ENCODE measurements at places on chromosomes 6 and 20. TPM values are rescaled to one million over a fixed set of nuclear protein-coding genes. Genes with fewer than 3 reads are reported as not detected.

The MICB gene
- total RNA-seq: 32.8 TPM

The PAX1 gene
- total RNA-seq: not detected

The ADA gene
- total RNA-seq: 43.7 TPM

The SLC22A23 gene
- total RNA-seq: 0.12 TPM

The CAP2 gene
- not detected for total RNA-seq

The DEK gene
- total RNA-seq: 175 TPM

The FHL5 gene
- total RNA-seq: not detected

The MEP1A gene
- not detected for total RNA-seq

The SLC22A7 gene
- not detected for total RNA-seq

DNA sequence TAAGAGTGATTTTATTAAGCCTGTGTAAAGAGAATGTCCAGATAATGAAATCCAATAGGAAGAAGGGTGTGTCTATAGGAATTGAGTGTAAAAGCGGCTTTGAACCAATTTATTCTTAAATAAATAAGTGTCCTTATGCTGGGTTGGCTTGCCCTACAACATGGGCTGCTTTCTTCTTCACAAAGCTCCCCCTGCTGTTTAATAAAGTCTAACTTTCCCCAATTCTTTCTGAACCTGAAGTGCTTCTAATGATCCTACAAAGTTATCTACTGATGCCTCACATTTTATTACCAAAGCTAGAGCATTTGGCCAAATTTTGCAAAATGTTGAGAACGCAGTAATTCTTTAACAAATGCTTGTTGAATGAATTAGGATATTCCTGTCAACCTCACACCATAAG lies 36.3 kb upstream of the SIRT5 start:
- no peak for DNase-seq
- H3K4me3 ChIP-seq: no peak overlapping the region
- no peaks in the 10 kb centered on the region for H3K36me3 ChIP-seq
- H3K27ac ChIP-seq: no peak overlapping the region
- H3K4me1 ChIP-seq: no peaks in the 10 kb centered on the region

DNA sequence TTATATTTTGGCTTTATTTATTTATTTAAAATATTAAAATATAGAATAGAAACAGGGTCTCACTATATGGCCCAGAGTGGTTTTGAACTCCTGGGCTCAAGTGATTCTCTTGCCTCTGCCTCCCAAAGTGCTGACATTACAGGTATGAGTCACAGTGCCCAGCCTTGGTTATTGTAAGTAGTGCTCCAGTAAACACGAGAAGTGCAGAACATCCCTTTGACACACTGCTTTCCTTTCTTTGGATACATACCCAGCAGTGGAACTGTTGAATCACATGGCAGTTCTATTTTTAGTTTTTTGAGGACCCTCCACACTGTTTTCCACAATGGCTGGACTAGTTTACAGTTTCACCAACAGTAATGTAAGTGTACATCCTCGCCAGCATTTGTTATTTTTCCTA lies 203.9 kb downstream of the PHF3 start:
- H3K27me3 ChIP-seq: no peaks in the 10 kb centered on the region
- no peaks in the 10 kb centered on the region for H3K4me1 ChIP-seq
- no peak overlapping the region for H3K4me3 ChIP-seq
- H3K27ac ChIP-seq: no peak overlapping the region
- DNase-seq: no peak
- no peaks in the 10 kb centered on the region for H3K36me3 ChIP-seq

DNA sequence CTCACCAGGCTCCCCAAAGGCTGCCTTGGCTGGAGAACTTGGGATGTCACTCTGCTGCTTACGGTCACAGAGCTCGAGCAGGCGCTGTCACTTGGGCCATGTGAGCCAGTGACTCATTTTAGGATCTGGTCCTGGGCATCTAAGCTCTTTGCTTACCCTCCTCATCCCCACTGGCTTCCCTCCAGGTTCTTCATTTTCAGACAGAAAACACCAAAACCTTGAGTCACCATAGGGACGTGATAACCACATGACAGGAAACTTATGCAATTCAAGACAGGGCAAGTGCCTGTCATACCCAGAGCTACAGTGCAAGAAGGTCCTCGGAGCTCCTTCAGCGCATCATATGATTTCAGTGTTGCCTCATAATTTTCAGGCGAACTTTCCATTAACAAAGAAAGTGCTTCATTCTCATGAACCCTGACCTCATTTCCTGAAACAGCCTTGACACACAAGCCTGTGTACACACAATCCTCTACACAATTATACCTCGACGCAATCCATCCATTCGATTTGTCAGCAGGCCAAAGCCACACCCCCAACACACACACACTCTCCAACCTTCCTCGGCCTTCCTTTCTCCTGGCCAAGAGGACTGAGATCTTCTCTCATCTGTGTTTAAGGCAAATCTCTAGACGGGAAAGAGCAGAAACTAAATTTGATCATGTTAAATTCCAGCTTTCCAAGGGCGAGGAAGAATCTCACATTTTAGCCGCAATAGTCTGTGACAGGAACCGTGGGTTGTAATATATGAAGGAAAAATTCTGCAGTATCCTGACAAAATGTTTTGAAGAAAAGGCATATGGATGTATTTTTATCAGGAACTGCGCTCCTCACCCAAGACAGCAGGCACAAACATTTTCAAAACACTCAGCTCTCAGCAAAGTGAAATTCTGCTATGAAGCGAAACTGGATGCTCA lies 25.3 kb downstream of the TBC1D7 start:
- no peaks in the 10 kb centered on the region for H3K27me3 ChIP-seq
- H3K27ac ChIP-seq: peak overlapping the region; percentile 79
- peaks cover 47% of the 10 kb centered on the region for H3K36me3 ChIP-seq
- peak overlapping the region; percentile 49 for H3K4me3 ChIP-seq
- DNase-seq: peak; percentile 85
- peaks cover 24% of the 10 kb centered on the region for H3K4me1 ChIP-seq

DNA sequence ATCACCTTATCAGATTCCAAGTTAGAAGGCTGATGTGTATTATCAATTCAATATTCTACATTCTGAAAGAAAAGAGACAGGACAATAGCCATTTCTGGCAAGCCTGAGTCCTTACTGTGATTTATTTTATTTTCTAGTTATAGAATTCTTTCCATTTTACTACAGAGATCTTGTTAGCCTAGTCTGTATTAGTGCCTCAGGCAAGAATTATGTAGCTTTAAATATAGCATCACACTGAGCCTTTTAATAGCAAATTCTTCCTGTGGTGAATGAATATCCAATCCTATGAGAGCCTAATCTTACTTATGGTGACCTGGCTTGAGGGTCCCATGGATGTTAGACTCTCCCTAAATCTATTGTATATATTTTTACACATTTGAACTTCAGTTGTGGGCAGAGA lies 732.8 kb upstream of the CITED2 start:
- H3K36me3 ChIP-seq: no peaks in the 10 kb centered on the region
- H3K27me3 ChIP-seq: no peaks in the 10 kb centered on the region
- no peak for DNase-seq
- no peak overlapping the region for H3K4me3 ChIP-seq

DNA sequence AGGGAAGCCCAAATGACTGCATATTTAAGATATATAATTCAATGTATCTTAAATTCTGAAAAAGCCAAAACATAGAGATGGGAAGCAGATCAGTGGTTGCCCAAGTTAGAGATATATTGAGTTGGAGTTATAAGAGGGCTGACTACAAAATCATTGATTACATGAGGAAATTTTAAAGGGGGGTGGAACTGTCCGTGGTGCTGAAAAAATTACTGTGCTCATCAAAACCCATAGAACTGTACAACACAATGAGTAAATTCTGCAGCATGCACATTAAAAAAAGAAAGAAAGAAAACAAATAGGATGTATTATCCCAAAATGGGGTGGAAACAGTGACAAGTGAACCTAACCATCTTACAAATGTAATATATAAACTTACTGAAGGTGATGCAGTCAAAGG lies 100.9 kb downstream of the FUT9 start:
- peak; percentile 62 for DNase-seq
- H3K4me1 ChIP-seq: no peaks in the 10 kb centered on the region
- no peak overlapping the region for H3K27ac ChIP-seq
- no peaks in the 10 kb centered on the region for H3K36me3 ChIP-seq
- H3K4me3 ChIP-seq: no peak overlapping the region
- H3K27me3 ChIP-seq: no peaks in the 10 kb centered on the region

DNA sequence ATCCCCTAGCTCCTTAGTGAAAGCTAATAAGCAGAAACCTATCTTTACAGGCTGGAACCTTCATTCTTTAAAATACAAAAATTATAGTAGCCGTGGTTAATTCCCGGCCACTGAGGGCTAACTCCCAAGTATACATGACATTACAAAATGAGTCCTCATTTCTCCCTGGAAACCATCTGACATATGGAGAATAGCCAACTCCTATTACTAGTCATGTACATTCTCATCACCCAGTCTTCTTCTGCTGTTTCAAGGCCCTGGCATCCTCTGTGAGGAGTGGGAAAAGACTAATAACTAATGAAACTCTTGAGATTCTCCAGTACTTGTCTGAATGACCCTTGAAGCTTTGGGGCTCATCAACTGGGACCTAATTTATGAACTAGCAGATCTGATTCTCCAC lies 30.2 kb downstream of the CSNK2A1 start:
- H3K27me3 ChIP-seq: no peaks in the 10 kb centered on the region
- DNase-seq: no peak
- no peak overlapping the region for H3K4me3 ChIP-seq
- no peak overlapping the region for H3K27ac ChIP-seq
- H3K36me3 ChIP-seq: peaks cover 38% of the 10 kb centered on the region
- peaks cover 37% of the 10 kb centered on the region for H3K4me1 ChIP-seq

- no peak overlapping the region for H3K4me3 ChIP-seq
- no peak for DNase-seq
- H3K4me1 ChIP-seq: no peaks in the 10 kb centered on the region
- H3K27me3 ChIP-seq: no peaks in the 10 kb centered on the region
Measured at GRCh38 chr20:7775072-7775471, 165.2 kb downstream of the HAO1 start.

DNA sequence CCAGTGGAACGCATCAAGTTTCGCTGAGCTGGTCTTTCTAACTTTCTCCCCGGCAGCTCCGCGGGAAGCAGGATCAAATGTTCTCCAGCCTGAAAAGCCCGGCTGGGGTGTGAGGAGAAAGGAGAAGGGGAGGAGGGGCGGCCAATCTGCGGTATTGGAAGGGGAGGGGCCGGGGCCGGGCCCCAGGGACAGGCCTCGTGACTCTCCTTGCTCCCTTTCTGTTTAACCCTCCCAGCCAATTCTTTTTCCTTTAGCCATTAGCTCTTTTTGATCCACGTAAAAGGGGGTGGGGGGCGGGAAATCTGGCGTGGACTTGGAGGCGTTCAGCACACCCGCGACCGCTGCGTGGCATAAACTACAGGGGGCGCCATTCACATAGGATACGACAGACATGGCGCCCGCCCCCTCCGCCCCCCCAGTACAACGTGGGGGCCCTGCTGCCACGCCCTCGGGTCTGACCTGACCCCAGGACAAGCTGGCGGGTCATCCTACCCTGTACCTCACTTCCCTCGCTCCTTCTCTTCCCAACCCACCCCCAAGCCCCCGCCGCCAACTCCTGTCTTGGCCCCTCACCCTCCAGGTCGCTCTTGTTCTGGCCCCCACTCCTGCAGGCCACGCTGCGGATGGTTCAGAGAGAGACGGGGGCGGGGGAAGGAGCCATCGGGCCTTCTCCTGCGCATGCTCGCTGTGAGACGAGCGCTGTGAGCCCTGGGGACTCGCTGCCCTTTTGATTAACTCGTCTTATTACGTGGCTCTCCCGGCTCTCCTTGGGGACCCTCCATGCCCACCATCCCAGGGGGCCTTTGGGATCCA lies 7.8 kb upstream of the MDGA1 start:
- peaks cover 9% of the 10 kb centered on the region for H3K4me1 ChIP-seq
- DNase-seq: peak; percentile 84
- peak overlapping the region; percentile 46 for H3K27ac ChIP-seq
- no peaks in the 10 kb centered on the region for H3K36me3 ChIP-seq

- no peaks in the 10 kb centered on the region for H3K36me3 ChIP-seq
- H3K4me3 ChIP-seq: no peak overlapping the region
- no peaks in the 10 kb centered on the region for H3K4me1 ChIP-seq
Measured at GRCh38 chr6:56222499-56222898, 24.9 kb downstream of the COL21A1 start.

DNA sequence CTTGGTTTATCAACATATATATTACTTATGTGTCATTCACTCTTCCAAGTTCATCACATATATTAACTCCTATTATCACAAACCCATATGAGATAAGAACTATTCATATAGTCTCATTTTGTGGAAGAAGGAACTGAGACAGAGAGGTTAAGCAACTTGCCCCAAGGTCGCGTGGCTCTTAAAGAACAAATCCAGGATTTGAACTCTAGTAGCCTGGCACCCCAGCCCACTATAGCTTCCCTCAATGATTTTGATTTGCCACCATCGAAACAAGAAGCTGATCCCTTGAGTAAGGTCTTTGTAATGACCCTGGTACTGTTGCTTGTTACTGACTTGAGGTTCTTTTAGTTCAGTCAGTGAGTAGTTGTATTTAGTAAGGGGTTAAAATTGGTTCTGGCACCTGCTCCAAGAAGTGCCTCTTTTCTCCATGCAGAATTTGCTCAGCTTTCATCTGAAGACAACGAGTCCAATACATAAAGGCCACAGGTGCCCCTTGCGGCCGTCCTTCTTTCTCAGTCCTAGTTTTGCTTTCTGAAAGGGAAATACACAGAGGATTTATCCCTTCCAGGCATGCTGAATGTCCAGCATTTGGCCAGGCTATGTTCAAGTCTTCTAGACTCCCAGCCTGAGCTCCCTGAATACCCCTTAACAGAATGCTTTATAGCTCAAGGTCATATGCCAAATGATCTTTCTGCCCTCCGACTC lies 253.0 kb downstream of the TBC1D7 start:
- no peaks in the 10 kb centered on the region for H3K4me1 ChIP-seq
- DNase-seq: no peak
- no peak overlapping the region for H3K27ac ChIP-seq
- H3K36me3 ChIP-seq: no peaks in the 10 kb centered on the region
- peaks cover 11% of the 10 kb centered on the region for H3K27me3 ChIP-seq
